ENCODE measurements at places on chromosomes 7 and 10.

- no peak for DNase-seq
Observed at GRCh38 chr7:34165466-34165865, 260.1 kb downstream of the BMPER start.

- no peak for DNase-seq
Observed at GRCh38 chr7:22864855-22865601, 42.4 kb upstream of the TOMM7 start.

- DNase-seq: no peak
Observed at GRCh38 chr7:47553309-47553708, 28.6 kb downstream of the TNS3 start.

DNA sequence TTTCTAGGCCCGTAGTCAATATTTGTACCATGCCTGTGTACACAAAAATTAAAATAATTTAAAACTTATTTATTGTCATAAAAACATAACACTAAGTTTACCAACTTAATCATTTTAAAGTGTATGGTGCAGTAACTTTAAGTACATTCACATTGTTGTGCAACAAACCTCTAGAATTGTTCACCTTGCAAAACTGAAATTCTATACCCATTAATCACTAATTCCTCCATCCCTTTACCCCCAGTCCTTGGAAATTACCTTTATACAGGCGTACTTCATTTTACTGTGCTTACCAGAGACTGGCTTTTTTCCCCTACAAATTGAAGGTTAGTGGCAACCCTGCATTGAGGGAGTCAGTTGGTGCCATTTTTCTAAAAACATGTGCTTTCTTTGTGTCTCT, 6.3 kb upstream of the DYNC1I1 start:
- DNase-seq: no peak

DNA sequence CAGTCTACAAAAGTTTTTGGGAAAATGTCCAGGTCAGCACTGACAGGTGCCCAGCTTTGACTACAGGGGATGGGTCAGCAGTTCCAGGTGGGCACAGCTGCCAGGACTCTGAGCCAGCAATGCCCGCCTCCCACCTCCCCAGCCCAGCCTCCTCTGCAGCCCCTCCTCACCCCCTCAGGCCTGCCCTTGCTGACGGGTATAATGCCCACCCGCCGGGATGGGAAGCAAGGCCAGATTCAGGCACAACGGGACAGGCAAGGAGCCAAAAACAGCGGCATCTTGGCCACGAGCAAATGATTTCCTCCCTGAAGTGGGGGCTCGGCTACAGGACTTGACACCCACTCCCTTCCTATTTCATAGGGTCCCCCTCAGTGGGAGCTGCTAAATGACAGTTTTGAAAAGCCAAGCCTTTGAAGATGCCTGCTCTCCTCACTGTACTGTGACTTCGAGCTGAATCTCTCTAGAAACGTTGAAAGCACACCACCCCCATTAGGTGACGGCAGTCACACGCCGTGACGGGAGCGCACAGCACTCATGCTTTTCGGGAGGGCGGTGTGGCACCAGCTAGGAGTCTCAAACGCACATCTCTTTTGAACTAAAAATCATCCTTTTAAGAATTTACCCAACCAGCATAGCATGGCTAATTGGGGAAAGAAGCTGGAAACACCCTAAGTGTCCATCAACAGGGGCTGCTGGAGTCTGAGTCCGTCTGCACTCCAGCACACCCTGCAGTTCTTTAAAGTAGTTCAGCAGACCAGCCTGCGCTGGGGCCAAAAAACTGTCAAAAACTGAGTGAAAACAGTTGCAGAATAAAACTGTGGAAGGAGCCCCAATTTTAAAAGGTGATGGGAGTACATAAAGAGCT, 29.6 kb downstream of the MAD1L1 start:
- DNase-seq: no peak

DNA sequence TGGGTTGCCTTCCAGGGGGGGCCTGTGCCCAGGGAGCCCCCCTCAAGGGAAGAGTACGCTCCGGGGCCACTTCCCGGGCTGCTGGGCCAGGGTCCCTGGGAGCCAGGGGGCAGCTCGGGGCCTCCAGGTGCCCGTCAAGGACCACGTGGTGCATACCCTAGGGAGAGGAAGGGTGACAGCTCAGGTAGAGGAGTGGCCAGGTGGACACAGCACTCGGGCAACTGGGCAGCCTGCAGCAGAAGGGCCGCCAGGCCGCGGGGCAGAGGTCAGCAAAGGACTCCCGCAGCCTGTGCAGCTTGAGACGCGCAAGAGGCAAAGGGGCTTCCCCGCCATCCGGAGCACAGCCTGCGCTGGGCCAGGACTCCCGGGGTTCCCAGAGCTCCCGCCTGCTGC, 26.4 kb downstream of the AP5Z1 start:
- no peak for DNase-seq

DNA sequence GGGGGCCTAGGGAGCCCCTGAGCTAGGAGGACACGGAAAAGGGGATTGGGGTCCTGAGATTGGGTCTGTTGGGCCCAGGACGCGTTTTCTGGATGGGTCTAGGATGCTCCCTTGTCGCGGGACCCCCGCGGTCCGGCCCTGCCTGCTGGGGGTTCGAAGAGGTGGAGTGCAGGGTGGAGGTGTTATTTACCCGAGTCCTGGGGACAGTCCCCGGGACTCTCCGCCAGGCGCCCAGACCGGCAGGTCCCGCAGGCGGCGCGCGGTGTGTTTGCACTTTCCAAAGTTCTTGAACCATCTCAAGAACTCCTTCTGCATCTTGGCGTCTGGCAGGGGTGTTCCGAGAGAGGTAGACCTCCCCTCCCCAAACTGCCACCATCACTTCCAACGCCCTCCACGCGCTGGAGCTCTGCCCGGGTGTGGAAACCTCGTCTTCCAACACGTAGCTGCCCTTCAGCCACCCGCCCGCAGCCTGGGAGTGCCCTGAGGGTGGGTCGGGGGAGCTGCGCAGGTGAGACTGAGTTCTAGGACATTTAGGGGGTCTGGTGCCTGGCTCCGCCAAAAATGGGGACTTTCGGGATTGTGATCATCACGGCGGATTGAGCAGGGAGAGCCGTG, 569 bp downstream of the CAV1 start:
- DNase-seq: no peak

GRCh38 chr7:23267357-23267756, 20.8 kb downstream of the GPNMB start:
- DNase-seq: no peak

DNA sequence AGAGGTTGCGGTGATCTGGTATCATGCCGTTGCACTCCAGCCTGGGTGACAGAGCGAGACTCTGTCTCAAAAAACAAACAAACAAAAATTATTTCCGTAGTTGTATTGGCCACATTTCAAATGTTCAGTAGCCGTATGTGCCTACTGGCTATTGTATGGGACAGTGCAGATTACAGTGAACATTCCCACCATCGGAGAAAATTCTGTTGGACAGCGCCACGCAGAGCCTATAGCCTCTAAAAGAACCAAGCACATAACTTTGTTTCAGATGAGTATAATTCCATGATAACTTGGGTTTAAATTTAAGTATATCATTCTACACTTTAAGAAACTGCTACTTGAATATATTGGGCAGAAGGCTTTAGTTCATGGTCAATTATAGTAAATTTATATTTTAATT, 5.4 kb downstream of the TMEM178B start:
- DNase-seq: no peak

GRCh38 chr10:75765789-75766096, 334.3 kb downstream of the LRMDA start:
- no peak for DNase-seq
